Gastrocnemius medialis (tissue), 4 donors: ENCODE measurements at places on chromosomes 3 and 15. TPM values are rescaled to one million over a fixed set of nuclear protein-coding genes. Genes with fewer than 3 reads are reported as not detected.
A peak's percentile ranks its signal among the peaks of the same experiment; 100 is the strongest.

CNOT10 gene
- 10.7 TPM for total RNA-seq

KCNMB2 gene
- not detected for total RNA-seq

GRCh38 chr15:64464276-64465005 is 4.1 kb downstream of the ZNF609 start:
- no peaks in the 10 kb centered on the region for H3K27me3 ChIP-seq
- H3K4me3 ChIP-seq, result no peak overlapping the region
- peaks cover 68% of the 10 kb centered on the region for H3K4me1 ChIP-seq
- DNase-seq, result peak; percentile 19
- H3K36me3 ChIP-seq, result no peaks in the 10 kb centered on the region

SLC12A1 gene
- not detected for total RNA-seq

TM6SF1 gene
- total RNA-seq, result 17.1 TPM

DNA sequence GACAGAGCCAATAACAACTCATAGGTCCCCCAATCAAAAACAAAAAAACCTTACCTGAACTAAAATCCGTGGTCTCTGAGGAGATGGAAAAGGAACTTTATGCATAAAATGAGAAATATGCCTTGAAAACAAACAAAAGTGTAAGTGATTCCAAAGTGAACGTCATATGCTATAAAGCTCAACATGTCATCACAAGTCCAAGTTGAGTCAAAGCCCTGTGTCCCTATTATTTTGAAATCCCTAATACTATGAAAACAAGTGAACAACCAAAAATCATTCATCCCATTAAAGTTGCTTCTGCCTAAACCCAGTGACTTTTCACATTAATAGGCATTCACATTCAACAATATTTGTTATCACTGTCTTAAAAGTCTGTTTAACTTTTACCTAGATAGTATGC is 59.4 kb downstream of the DENND4A start:
- no peaks in the 10 kb centered on the region for H3K27me3 ChIP-seq
- peaks cover 35% of the 10 kb centered on the region for H3K36me3 ChIP-seq
- H3K4me1 ChIP-seq, result no peaks in the 10 kb centered on the region
- H3K27ac ChIP-seq, result no peak overlapping the region
- no peak overlapping the region for H3K4me3 ChIP-seq

- no peaks in the 10 kb centered on the region for H3K27me3 ChIP-seq
- no peaks in the 10 kb centered on the region for H3K4me1 ChIP-seq
- H3K36me3 ChIP-seq, result no peaks in the 10 kb centered on the region
- H3K27ac ChIP-seq, result no peak overlapping the region
- no peak for DNase-seq
Measured at GRCh38 chr3:135868801-135869200, 96.7 kb upstream of the PPP2R3A start.

- no peaks in the 10 kb centered on the region for H3K36me3 ChIP-seq
- no peaks in the 10 kb centered on the region for H3K27me3 ChIP-seq
- H3K4me1 ChIP-seq, result peaks cover 9% of the 10 kb centered on the region
- DNase-seq, result no peak
Measured at GRCh38 chr3:40996382-40996781, 202.9 kb upstream of the CTNNB1 start.

- no peaks in the 10 kb centered on the region for H3K27me3 ChIP-seq
- DNase-seq, result peak; percentile 96
- no peaks in the 10 kb centered on the region for H3K36me3 ChIP-seq
- H3K27ac ChIP-seq, result peak overlapping the region; percentile 98
- peak overlapping the region; percentile 67 for H3K4me3 ChIP-seq
- H3K4me1 ChIP-seq, result peaks cover 29% of the 10 kb centered on the region
Measured at GRCh38 chr15:68256675-68257450, 20.7 kb upstream of the FEM1B start.

- H3K27me3 ChIP-seq, result no peaks in the 10 kb centered on the region
- DNase-seq, result no peak
- no peaks in the 10 kb centered on the region for H3K4me1 ChIP-seq
- no peak overlapping the region for H3K27ac ChIP-seq
- no peak overlapping the region for H3K4me3 ChIP-seq
Measured at GRCh38 chr3:51340989-51341636, 44.0 kb upstream of the MANF start.

DNA sequence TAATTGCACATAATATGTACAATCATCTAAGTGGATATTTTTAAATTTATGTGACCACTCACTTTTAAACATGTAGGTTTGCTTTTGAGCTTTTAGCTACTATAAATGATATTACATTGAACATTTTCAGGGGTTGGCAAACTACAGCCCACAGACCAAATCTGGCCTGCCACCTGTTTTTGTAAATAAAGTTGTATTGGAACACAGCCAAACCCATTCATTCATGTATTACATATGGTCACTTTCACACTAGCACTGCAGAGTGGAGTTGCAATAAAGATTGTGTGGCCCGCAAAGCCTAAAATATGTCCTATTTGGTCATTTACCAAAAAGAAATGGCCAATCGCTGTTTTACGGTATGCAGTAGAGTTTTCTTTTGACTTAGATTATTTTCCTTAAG is 21.2 kb downstream of the CMTM7 start:
- no peak for DNase-seq
- H3K4me1 ChIP-seq, result no peaks in the 10 kb centered on the region
- H3K36me3 ChIP-seq, result no peaks in the 10 kb centered on the region
- no peaks in the 10 kb centered on the region for H3K27me3 ChIP-seq
- no peak overlapping the region for H3K4me3 ChIP-seq

DNA sequence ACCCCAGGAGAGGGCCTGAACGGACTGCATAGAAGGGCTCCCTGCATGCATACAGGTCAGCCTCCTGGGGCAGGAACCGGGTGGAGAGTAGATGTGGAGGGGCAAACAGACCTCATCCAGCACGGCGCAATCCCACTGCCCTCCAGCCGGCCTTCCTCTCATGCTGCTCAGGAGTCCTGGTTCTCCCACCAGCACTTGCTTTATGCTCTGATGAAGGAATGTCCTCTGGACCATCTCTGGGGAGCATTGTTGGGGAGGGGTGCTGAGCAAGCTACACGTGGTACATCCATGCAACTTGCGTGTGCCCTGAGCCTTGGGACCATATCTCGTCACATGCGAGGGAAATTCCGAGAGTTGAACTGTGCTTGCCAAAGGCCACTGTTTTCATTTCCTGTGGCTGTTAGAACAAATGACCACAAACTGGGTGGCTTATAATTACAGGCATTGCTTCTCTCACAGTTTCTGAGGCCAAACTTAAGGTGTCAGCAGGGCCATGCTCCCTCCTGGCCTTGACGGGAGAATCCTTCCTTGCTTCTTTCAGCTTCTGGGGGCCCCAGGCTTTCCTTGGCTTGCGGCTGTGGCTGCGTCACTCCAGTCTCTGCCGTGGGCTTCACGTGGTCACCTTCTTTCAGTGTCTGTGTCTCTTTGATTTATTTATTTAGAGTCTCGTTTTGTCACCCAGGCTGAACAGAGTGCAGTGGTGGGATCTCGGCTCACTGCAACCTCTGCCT is 12.2 kb downstream of the SELENOS start:
- no peak overlapping the region for H3K4me3 ChIP-seq
- no peak overlapping the region for H3K27ac ChIP-seq
- no peaks in the 10 kb centered on the region for H3K36me3 ChIP-seq
- H3K27me3 ChIP-seq, result no peaks in the 10 kb centered on the region
- no peak for DNase-seq
- H3K4me1 ChIP-seq, result no peaks in the 10 kb centered on the region

DNA sequence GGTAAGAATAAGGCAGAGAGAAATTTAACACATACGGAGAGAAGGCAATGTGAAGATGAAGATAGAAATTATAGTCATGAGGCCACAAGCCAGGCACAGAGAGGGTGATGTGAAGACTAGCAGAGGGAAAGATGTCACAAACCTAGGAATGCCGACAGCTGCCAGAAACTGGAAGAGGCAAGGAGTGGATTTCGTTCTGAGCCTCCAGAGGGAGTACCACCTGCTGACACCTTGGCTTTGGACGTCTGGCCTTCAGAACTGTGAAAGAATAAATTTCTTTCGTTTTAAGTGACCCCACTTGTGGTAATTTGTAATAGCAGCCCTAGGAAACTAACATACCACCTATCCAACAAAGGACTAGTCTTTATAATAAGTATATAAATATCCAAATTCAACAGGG is 5.0 kb upstream of the SGO1 start:
- no peaks in the 10 kb centered on the region for H3K36me3 ChIP-seq
- no peaks in the 10 kb centered on the region for H3K27me3 ChIP-seq
- no peak for DNase-seq
- no peak overlapping the region for H3K4me3 ChIP-seq
- no peak overlapping the region for H3K27ac ChIP-seq

DNA sequence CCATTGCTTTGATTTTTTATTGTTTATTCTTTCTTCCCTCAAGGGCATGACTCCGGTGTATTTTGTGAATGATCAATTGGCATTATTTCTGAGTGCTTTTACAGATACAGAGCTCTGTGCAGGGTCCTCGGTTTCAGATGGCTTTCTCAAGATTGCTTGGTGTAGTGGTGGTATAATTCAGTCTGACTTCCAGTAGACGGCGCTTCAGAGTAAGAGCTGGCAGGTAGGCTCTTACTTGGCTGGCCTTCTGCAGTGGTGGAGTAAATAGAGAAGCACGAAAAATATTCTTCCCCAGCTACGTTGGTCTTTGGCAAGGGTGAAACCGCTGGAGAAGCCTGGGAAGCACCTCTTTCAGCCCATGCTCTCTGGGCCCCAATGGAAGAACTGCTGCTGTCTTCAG is 723.0 kb upstream of the BCHE start:
- no peaks in the 10 kb centered on the region for H3K27me3 ChIP-seq
- H3K4me1 ChIP-seq, result no peaks in the 10 kb centered on the region
- no peaks in the 10 kb centered on the region for H3K36me3 ChIP-seq
- no peak overlapping the region for H3K4me3 ChIP-seq

DNA sequence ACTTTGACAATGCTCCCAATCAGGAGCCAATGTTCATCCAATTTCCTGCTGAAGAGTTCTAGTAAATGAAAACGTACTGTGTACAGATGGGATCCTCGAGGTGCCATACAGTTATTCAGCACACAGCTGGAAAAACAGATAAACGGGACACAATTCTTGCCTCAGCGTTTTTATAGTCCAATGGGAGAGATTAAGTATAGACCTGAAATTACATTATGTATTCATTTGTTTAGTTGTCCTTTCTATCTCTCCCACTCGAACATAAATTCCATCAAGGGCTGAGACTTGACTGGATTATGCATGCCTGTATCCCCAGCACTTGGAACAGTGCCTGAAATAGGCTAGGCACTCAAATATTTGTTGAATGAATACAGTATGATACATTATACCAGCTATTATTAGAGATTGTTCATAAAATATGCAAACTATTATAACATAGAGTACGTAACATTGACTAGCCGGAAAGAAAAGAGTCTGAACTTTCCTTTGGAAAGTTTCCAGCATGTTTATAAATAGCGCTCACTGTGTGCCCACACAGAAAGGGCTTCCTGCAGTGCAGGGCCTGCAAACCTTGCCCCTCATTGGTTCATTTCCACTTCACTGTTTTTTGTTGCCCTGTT is 27.4 kb upstream of the SNTN start:
- H3K4me3 ChIP-seq, result no peak overlapping the region
- no peak overlapping the region for H3K27ac ChIP-seq
- no peak for DNase-seq
- no peaks in the 10 kb centered on the region for H3K4me1 ChIP-seq

- H3K4me3 ChIP-seq, result no peak overlapping the region
- DNase-seq, result no peak
- H3K27me3 ChIP-seq, result no peaks in the 10 kb centered on the region
- H3K27ac ChIP-seq, result peak overlapping the region; percentile 99
- H3K4me1 ChIP-seq, result peaks cover 22% of the 10 kb centered on the region
Measured at GRCh38 chr3:184333190-184333589, 4.2 kb upstream of the FAM131A start.

- H3K27ac ChIP-seq, result no peak overlapping the region
- DNase-seq, result no peak
- no peaks in the 10 kb centered on the region for H3K4me1 ChIP-seq
- peaks cover 10% of the 10 kb centered on the region for H3K27me3 ChIP-seq
Measured at GRCh38 chr15:69627548-69628158, 175.0 kb downstream of the RPLP1 start.

DNA sequence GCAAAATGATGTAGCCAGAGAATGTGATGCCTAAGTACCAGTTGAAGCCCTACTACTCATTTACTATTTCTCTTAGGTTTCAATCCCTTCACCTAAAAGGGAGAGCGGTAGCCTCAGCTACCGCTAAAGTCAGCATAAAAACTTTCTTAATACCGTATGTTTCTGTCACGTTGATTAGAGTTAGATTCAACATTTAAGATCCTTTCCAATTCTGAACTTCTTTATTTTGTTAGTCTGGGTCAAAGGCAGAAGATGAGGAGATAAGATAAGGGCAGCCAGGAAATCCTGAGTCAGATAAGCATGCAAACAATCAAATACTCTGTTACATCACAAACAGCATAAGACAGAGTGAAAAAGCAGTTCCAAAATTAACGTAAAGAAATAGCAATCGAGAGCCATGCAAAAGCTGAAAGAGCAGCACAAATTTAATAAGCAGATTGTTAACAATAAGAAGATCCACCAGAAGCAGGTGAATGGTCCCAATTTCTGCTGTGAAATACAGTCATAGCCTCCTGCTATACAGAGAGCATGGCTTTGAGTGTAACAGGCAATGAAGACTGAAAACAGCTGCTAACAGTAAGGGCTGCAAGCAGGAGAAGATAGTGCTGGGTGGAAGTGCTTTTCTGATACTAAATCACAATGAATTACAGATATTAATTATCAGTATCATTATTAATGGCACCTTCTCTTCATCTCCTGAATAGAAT is 3.0 kb downstream of the TMEM207 start:
- DNase-seq, result no peak
- no peaks in the 10 kb centered on the region for H3K4me1 ChIP-seq
- H3K4me3 ChIP-seq, result no peak overlapping the region
- H3K36me3 ChIP-seq, result no peaks in the 10 kb centered on the region

GRCh38 chr15:26421065-26421464 is 351.8 kb downstream of the GABRB3 start:
- H3K4me1 ChIP-seq, result no peaks in the 10 kb centered on the region
- H3K36me3 ChIP-seq, result no peaks in the 10 kb centered on the region
- DNase-seq, result no peak
- no peak overlapping the region for H3K27ac ChIP-seq
- H3K27me3 ChIP-seq, result no peaks in the 10 kb centered on the region

DNA sequence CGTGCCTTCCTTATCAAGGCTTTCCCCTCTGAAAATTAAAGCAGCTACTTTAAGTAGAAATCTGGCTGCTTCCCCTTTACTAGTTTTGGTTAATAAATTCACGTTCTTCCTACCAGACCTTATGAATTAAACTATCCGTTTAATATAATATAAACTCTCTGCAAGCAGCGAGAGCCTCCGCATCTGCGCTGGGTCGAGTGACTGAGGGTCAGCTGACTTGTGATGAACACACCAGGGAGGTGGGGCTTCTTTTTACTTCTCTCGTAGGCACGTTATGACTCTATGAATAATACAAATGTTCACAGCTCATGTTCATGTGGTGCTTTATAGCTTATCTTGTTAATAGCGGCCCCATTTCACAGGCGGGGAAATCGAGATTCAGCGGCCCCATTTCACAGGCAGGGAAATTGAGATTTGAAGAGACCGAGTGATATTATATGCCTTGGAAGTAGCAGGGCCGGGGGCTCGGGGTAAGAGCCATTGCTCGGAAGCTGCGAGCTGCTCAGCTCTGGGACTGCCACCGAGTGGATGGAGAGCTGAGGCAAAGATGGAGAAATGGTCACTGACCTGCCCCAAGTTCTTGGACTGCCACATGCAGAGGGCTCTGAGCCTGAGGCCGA is 8.3 kb downstream of the MUC4 start:
- DNase-seq, result no peak
- H3K4me3 ChIP-seq, result peak overlapping the region; percentile 26
- peaks cover 17% of the 10 kb centered on the region for H3K4me1 ChIP-seq
- no peaks in the 10 kb centered on the region for H3K36me3 ChIP-seq
- no peaks in the 10 kb centered on the region for H3K27me3 ChIP-seq

SEMA3F gene
- 8.4 TPM for total RNA-seq

CHSY1 gene
- total RNA-seq, result 8.3 TPM

- H3K27ac ChIP-seq, result no peak overlapping the region
- DNase-seq, result no peak
- H3K27me3 ChIP-seq, result no peaks in the 10 kb centered on the region
- H3K4me1 ChIP-seq, result no peaks in the 10 kb centered on the region
- no peaks in the 10 kb centered on the region for H3K36me3 ChIP-seq
- H3K4me3 ChIP-seq, result no peak overlapping the region
Measured at GRCh38 chr15:32682569-32682968, 35.2 kb upstream of the GREM1 start.
